NCI-H2107 (cell line): ENCODE measurements at places on chromosomes 2 and 18.

DNA sequence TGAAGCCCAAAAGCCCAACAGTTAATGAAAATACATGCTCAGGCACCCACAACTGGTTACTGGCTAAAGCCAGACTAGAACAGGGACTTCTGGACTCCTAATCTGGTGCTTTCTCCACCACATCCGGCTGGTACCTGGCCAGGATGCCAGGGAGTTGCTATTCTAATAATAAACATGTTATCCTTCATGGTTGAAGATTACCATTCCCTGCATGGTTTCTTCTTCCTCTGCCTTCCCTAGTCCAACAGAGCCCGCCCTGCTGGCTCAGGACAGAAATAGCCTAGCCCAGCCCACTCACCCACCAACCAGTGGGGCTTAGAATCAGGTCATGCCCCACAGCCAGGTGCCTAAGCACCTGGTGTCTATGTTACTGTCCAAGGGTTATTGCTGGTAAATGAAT is 184.2 kb downstream of the TMEM247 start:
- no peak for DNase-seq

- no peak for DNase-seq
Observed at GRCh38 chr2:106124106-106124756, 69.9 kb downstream of the UXS1 start.

- DNase-seq, result no peak
Observed at GRCh38 chr18:811892-812375, at the start of gene YES1. Gene YES1, minus strand, starts transcription at chr18:812242. Its CDS starts 55,415 bp downstream, at chr18:756827.

DNA sequence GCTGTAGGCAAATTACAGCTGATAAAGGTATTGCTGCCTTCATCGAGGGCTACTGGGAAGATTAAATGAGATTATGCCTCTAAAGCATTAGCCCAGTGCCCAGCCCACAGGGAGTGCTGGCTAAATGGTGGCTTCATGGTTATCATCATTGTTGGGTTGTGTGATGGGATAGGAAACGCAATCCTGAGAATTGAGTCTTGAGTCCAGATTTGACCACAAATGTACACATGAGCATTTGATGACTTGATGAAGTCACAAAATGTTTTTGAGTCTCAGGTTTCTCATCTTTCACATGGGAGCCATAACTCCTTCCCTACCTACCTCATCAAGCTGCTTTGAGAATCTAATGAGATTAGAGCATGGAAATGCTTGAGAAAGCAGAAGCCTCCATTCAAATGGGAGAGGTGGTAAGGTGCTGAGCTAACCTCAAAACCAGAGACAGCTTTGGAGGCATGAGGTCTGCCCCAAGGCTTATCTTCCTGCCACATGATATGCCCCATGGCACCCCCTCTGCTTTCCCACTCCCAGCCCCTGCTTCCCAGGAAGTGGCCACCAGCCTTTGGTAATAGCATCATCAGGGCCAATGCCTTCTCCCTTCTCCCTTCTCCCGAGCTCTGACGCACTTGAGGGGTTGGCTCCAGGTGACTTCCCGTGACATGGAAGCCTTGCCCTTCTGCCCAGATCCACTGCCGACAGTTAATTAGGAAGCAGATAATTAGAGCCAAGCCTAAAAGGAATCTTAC is 149.4 kb upstream of the EPAS1 start:
- DNase-seq, result no peak

DNA sequence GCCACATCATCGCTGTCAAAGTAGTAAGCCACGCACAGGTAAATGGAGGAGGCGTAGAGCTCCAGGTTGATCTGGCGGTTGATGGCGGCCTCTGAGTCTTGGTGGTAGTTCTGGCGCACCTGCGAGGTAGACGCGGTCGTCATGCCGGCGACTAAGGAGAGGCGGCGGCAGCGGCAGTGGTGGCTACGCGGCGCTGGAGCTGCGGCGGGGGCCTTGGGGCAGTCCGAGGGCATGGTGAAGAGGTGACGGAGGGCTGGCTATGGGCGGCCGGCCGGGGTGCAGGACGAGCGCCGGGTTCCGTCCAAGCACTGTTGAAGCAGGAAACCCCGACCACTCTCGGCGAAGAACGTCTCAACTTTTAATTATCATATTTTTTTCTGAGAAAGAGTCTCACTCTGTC is 12.7 kb upstream of the ZNF513 start:
- no peak for DNase-seq

- no peak for DNase-seq
Observed at GRCh38 chr2:199778655-199779054, 72.3 kb downstream of the FTCDNL1 start.

- DNase-seq, result no peak
Observed at GRCh38 chr2:205408696-205409095, 273.6 kb upstream of the NRP2 start.

- no peak for DNase-seq
Observed at GRCh38 chr2:238930216-238930615, 82.3 kb downstream of the TWIST2 start.

- no peak for DNase-seq
Observed at GRCh38 chr2:7816233-7816632, 865.6 kb upstream of the ID2 start.
